Lower lobe of right lung (tissue), 2 donors: ENCODE measurements at places on chromosomes 12 and 14. TPM values are rescaled to one million over a fixed set of nuclear protein-coding genes. Genes with fewer than 3 reads are reported as not detected.

DNA sequence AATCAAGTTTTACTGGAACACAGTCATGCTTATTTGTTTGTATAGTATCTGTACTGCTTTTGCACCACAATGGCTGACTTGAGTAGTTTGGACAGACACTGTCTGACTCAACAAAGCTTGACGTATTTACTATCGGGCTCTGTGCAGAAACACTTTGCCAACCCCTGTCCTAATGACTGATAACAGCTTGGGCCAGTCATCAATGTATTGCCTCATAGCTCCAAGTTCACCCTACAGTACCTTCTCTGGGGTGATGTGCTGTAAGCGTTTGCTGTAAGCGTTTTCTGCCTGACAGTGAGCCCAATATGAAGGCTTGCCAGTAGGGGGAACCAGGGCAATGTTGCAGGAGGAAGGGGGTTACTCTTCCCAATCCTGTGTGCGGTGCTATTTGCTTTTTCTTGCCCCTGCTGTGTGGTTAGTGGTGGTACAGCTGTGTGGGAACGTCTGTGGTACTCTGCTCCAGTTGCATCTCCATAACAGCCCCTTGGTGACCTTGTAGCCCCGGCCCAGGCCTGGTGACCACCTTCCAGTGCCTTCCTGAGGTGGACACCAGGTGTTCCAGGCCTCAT, 5.4 kb upstream of the CCDC177 start:
- H3K4me1 ChIP-seq: no peaks in the 10 kb centered on the region
- peaks cover 18% of the 10 kb centered on the region for H3K27me3 ChIP-seq
- no peak overlapping the region for H3K4me3 ChIP-seq
- H3K27ac ChIP-seq: no peak overlapping the region
- H3K36me3 ChIP-seq: no peaks in the 10 kb centered on the region

DNA sequence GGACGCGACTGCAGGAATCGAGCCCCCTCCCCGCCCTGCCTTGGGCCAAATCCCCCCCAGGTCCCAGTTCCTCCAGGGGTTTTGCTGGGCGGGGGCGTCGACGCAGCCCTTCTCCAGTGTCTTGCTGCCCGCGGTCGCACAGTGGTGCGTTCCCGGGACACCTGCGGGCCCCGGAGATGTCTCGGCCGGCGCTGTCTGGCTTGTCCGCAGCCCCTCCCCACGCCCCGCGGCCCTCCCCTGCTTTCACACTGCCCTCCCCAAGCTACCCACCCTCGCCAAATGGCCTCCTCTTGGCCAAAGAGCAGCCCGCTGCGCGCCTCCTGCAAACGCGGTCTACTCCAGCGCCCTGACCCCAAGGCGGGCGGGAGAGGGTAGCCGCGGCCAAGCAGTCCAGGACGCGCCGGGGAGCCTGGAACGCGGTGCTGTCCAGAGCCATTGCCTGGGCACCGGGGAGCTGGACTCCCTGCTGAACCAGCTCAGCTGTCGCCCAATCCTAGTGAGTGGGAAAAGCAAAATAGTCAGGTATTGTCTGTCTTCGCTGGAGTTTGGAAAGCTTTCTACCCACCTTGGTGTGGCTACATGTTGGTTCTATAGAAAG, 122.0 kb downstream of the AACS start:
- DNase-seq: no peak
- H3K4me1 ChIP-seq: peaks cover 19% of the 10 kb centered on the region
- no peaks in the 10 kb centered on the region for H3K36me3 ChIP-seq
- no peak overlapping the region for H3K27ac ChIP-seq
- peak overlapping the region; percentile 31 for H3K4me3 ChIP-seq

GRCh38 chr12:47102406-47102805, 22.6 kb upstream of the AMIGO2 start:
- peaks cover under 1% of the 10 kb centered on the region for H3K4me1 ChIP-seq
- H3K27me3 ChIP-seq: no peaks in the 10 kb centered on the region
- no peak overlapping the region for H3K4me3 ChIP-seq
- peak overlapping the region; percentile 27 for H3K27ac ChIP-seq
- DNase-seq: no peak

DNA sequence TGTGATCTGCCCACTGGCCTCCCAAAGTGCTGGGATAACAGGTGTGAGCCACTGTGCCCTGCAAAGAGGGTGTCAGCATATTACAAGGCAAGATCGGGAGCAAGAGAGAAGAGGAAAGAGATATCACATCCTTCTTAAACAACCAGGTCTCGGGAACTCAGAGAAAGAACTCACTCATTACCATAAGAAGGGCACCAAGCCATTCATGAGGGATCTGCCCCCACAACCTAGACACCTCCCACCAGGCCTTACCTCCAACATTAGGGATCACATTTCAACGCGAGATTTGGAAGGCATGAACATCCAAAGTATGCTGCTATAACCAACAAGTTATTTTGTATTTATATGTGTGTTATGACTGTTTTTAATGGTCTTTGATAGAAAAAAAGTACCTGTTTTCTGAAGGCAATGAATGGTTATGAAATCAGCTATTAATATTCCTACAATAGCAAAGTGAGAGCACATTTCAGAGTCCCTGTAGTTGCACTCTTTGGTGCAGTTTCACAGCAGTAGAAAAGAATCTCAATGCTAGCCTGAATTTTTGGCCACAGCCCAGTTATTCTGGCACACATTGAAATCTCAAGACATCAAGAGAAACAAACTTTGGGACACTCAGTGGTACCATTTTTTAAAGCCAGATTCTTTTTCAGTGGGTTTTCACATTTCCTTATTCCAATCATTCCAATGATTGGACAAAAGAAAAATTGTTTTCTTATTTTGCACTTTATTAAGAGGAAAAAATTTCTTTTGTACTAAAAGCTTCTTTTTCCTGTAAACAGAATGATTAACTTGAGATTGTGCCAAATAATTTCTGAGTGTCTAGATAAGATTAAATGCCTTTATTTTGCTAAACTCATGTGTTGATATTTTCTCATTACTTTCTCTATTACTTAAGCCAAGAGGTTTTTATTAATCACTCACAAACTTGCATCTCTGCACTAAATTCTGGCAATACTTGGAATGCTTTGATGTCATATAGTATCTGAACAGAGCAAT, 582.6 kb upstream of the ATP2B1 start:
- H3K4me3 ChIP-seq: no peak overlapping the region
- no peaks in the 10 kb centered on the region for H3K36me3 ChIP-seq
- DNase-seq: no peak

DNA sequence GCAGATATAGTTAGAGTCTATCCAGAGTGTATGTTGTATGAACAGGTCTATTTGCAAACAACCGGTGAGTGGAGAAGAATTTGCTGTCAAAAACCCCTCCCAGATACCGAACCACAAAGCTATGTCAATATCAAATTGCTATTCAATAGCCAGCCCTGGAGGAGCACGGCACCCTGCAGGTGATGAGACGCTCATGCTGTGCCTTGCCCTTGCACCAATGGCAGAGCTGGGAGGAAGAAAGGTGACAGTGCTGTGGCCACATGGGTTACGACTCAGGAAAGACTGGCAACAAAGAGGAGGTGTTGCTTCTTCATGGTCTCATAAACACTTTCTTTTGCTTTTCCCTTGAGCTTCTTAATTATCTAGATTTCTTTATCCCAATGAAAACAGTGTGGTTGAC, 55.7 kb downstream of the PAX9 start:
- no peaks in the 10 kb centered on the region for H3K36me3 ChIP-seq
- no peaks in the 10 kb centered on the region for H3K27me3 ChIP-seq
- no peaks in the 10 kb centered on the region for H3K4me1 ChIP-seq
- no peak for DNase-seq
- H3K27ac ChIP-seq: no peak overlapping the region
- no peak overlapping the region for H3K4me3 ChIP-seq

The NUDT4 gene
- total RNA-seq: 56.8 TPM
